ENCODE measurements at places on chromosomes 4 and X.

GRCh38 chrX:103017542-103017941 lies 46.4 kb downstream of the BEX1 start:
- no peaks in the 10 kb centered on the region for H3K36me3 ChIP-seq
- no peak for DNase-seq
- no peak overlapping the region for H3K27ac ChIP-seq
- no peaks in the 10 kb centered on the region for H3K4me1 ChIP-seq

DNA sequence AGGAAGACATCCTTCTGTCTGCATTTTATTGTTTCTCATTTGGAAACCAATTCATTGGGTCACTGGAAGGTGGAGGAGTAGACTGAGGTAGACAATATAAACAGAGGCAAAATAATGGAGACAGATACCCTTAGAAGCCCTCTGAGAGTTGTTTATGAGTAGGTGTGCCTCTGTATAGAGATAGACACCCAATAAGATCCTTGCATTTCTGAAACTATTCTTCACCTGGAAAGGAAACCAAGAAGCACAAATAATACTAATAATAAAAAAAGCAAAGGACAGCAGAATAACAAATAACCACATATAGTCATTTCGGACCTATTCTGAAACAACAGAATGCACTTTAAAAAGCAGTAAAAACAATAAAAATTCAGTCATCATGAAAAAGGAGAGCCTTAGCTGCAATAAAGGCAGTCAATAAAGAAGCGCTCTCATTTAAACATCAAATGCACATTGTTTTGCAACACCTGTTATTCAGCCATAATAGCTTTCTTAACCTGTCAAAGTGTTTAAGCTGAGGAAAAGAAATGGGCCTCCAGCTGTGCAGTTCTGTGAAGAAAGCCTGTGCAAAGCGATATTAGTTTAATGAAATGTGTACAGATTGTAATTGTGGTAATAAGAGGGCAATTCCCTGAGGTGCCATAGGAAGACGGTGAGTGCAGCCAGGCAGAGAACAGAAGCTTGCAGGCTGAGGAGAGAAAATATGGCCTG lies 904.2 kb downstream of the STPG2 start:
- H3K27ac ChIP-seq: peak overlapping the region; percentile 31
- H3K27me3 ChIP-seq: no peaks in the 10 kb centered on the region
- H3K4me3 ChIP-seq: no peak overlapping the region
- no peaks in the 10 kb centered on the region for H3K4me1 ChIP-seq

- H3K36me3 ChIP-seq: no peaks in the 10 kb centered on the region
- H3K4me1 ChIP-seq: peaks cover 4% of the 10 kb centered on the region
- DNase-seq: no peak
- H3K4me3 ChIP-seq: no peak overlapping the region
- peak overlapping the region; percentile 15 for H3K27ac ChIP-seq
- H3K27me3 ChIP-seq: no peaks in the 10 kb centered on the region
Measured at GRCh38 chrX:20965270-20966044, 408.8 kb upstream of the CNKSR2 start.

GRCh38 chrX:97326456-97326855 lies 442.7 kb downstream of the RPA4 start:
- H3K4me1 ChIP-seq: no peaks in the 10 kb centered on the region
- no peak overlapping the region for H3K4me3 ChIP-seq
- no peak overlapping the region for H3K27ac ChIP-seq
- H3K36me3 ChIP-seq: no peaks in the 10 kb centered on the region

GRCh38 chr4:125639182-125639621 lies 324.4 kb downstream of the FAT4 start:
- DNase-seq: peak; percentile 1
- no peaks in the 10 kb centered on the region for H3K27me3 ChIP-seq
- H3K4me3 ChIP-seq: peak overlapping the region; percentile 30
- H3K4me1 ChIP-seq: peaks cover 6% of the 10 kb centered on the region

- DNase-seq: no peak
- no peaks in the 10 kb centered on the region for H3K4me1 ChIP-seq
- H3K36me3 ChIP-seq: no peaks in the 10 kb centered on the region
- no peak overlapping the region for H3K4me3 ChIP-seq
Measured at GRCh38 chrX:123487669-123488068, 245.2 kb downstream of the THOC2 start.

DNA sequence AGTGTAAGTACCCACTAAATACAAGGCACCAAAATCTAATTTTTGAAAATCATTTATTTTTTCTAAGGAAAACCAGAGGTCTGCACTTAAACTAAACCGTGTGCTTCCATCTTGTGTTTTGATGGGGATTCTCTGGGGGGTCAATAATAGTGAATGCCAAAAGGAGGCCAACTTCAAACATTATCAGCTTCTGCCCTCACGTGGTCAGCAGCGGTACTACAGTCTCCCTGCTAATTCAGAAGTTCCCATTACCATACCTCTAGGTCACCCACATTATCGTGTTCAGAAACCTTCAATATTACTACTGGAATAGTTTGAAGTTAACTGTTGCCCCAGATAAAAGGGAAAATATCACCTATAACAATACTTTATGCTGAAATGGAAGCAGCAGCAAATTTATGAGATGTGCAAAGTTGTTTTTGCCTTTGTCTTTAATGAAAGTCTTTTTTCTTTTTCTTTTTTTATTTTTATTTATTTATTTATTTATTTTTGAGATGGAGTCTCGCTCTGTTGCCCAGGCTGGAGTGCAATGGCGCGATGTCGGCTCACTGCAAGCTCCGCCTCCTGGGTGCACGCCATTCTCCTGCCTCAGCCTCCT lies 17.3 kb downstream of the CTPS2 start:
- H3K4me1 ChIP-seq: no peaks in the 10 kb centered on the region
- H3K36me3 ChIP-seq: peaks cover 14% of the 10 kb centered on the region
- H3K27me3 ChIP-seq: no peaks in the 10 kb centered on the region
- H3K4me3 ChIP-seq: no peak overlapping the region

GRCh38 chr4:77308843-77309242 lies 151.8 kb downstream of the CCNG2 start:
- no peaks in the 10 kb centered on the region for H3K4me1 ChIP-seq
- peak; percentile 9 for DNase-seq
- no peaks in the 10 kb centered on the region for H3K36me3 ChIP-seq
- no peak overlapping the region for H3K27ac ChIP-seq

- no peak overlapping the region for H3K27ac ChIP-seq
- no peak for DNase-seq
- no peaks in the 10 kb centered on the region for H3K36me3 ChIP-seq
- H3K4me1 ChIP-seq: no peaks in the 10 kb centered on the region
- H3K27me3 ChIP-seq: no peaks in the 10 kb centered on the region
Measured at GRCh38 chr4:80134936-80135701, 62.1 kb upstream of the ANTXR2 start.

DNA sequence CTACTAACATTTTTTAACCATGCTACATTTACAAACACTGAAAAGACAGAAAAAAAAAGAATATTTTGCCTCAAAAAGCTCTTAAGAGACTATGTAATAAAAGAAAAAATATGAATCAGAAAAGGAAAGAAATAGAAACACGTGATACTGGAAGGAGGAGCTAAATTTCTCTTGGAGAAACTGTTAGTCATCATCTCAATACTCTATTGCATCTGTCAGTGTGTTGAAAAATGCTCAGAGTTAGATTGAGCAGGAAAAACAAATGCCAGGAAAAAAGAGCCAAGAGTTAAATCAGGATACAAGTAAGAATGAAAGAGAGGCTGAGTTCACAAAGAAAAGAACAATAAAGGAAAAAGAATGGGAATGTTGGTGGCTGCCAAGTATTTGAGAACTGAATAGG lies 2.6 kb downstream of the RAB28 start:
- H3K4me3 ChIP-seq: no peak overlapping the region
- no peaks in the 10 kb centered on the region for H3K27me3 ChIP-seq

DNA sequence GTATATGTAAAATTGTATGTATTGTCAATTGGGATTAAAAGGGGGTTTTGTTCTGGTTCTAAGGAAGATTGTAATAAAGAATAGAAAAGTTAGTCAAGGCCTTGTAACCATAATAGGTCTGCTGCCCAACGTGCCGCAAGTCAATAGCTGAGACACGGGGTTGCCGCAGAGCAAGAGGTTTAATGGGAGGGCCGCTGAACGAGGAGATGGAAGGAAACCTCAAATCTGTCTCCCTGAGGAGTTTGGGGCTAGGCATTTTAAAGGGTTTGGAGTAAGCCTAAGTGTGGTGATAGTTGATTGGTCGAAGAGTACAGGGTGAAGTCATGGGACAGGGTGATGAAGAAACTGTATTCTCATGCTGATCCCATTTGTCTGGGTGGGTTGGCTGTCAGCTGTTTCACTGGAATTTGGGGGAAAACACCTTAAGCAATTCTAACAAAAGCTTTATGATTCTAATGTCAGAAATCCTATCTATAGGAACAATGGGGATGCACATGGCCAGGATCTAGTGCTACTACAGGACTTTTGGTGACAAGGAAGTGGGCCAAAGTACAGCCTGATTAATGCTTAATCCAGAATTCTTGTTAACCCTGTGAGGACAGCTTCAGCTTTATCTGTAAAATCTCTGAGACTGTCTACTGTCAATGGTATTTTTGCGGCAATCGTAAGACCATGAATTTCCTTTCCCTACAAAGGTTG lies 86.9 kb downstream of the RELL1 start:
- H3K4me3 ChIP-seq: no peak overlapping the region
- no peak for DNase-seq
- peaks cover 4% of the 10 kb centered on the region for H3K4me1 ChIP-seq
- no peak overlapping the region for H3K27ac ChIP-seq
- no peaks in the 10 kb centered on the region for H3K27me3 ChIP-seq
- no peaks in the 10 kb centered on the region for H3K36me3 ChIP-seq

DNA sequence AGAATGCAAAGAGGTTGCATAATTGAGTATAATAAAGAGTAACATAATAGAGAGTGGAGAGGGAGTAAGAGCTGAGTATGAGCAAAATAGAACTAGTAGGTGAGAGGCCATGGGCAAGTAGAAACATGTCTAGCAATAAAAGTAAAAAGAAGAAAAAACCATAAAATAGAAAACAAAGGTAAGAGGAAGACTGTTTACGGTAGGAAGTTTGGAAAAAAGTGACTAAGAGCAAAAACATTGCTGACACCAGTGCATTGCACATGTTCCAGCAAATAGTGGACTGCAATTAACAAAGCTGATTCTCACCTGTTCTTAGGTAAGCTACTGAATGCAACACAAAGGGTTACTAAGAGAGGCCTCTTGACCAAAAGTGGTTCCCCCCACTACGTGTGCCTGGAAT lies 202.9 kb downstream of the TEX13A start:
- H3K36me3 ChIP-seq: no peaks in the 10 kb centered on the region
- H3K27me3 ChIP-seq: no peaks in the 10 kb centered on the region
- DNase-seq: no peak
- no peak overlapping the region for H3K4me3 ChIP-seq
- no peak overlapping the region for H3K27ac ChIP-seq

DNA sequence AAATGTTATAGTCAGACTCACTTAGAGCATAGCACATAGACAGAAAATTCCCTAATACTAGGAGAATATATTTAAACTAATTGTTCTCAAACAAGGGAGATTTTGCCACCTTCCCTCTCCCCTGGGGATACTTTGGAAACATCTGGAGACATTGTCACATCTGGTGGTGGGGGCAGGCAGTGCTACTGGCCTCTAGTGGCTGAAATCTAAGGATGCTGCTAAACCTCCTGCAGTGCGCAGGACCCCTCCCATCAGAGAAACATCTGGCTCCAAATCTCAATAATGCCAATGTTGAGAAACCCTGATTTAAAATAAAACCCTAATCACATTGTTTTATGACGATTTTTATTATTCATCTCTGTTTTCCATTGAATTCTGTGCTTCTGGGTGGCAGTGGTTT lies 244.9 kb downstream of the FRMPD4 start:
- H3K4me3 ChIP-seq: no peak overlapping the region
- no peak overlapping the region for H3K27ac ChIP-seq
- H3K27me3 ChIP-seq: no peaks in the 10 kb centered on the region
- H3K4me1 ChIP-seq: no peaks in the 10 kb centered on the region
- DNase-seq: no peak
- no peaks in the 10 kb centered on the region for H3K36me3 ChIP-seq

DNA sequence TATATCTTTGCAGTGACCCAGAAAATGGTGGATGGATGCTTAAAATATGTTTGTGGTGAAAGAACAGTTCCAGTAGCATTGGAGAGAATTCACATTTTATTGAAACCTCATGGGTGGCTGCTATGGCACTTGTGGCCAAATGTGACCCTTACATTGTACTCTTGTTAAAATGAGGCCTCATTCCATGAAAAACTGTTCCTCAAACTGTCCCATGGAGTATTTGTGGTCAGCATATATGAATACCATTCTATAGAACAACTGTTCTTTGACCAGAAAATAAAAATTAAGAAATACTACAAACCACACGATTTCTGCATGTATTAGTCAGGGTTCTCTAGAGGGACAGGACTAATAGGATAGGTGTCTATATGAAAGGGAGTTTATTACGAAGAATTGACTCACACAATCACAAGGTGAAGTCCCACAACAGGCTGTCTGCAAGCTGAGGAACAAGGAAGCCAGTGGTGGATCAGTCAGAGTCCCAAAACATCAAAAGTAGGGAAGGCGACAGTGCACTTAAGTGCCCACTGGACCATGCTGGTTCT lies 35.1 kb downstream of the GEMIN8 start:
- no peak for DNase-seq
- no peaks in the 10 kb centered on the region for H3K36me3 ChIP-seq
- H3K27me3 ChIP-seq: no peaks in the 10 kb centered on the region
- no peak overlapping the region for H3K4me3 ChIP-seq
- H3K27ac ChIP-seq: no peak overlapping the region
- H3K4me1 ChIP-seq: no peaks in the 10 kb centered on the region

- no peak for DNase-seq
- H3K36me3 ChIP-seq: no peaks in the 10 kb centered on the region
- no peak overlapping the region for H3K27ac ChIP-seq
- H3K4me3 ChIP-seq: no peak overlapping the region
Measured at GRCh38 chr4:189206953-189207352, 733.7 kb upstream of the FRG1 start.

- DNase-seq: no peak
- H3K27ac ChIP-seq: no peak overlapping the region
- no peak overlapping the region for H3K4me3 ChIP-seq
- peaks cover 7% of the 10 kb centered on the region for H3K27me3 ChIP-seq
- H3K4me1 ChIP-seq: no peaks in the 10 kb centered on the region
- no peaks in the 10 kb centered on the region for H3K36me3 ChIP-seq
Measured at GRCh38 chrX:54964766-54965497, 29.1 kb downstream of the PFKFB1 start.

DNA sequence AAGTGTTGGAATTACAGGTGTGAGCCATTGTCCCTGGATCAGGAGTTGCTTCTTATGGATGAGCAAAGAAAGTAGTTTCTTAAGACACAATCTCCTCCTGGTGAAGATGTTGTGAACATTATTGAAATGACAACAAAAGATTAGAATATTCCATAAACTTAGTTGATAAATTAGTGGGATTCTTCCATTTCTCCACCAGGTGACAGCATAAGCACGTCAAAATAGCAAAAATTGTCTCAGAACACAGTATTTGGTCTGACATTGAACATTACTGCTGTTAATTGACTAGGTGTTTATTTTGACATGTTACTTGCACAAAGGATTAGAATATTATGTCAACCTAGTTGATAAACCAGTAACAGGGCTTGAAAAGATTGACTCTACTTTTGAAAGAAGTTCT lies 21.6 kb downstream of the CLDN34 start:
- H3K36me3 ChIP-seq: no peaks in the 10 kb centered on the region
- no peak for DNase-seq
- no peaks in the 10 kb centered on the region for H3K27me3 ChIP-seq
- H3K27ac ChIP-seq: no peak overlapping the region
- no peak overlapping the region for H3K4me3 ChIP-seq
